Upper lobe of left lung (tissue), 6 donors: ENCODE measurements at places on chromosomes 13 and 19.

- no peak overlapping the region for H3K4me3 ChIP-seq
- H3K27ac ChIP-seq = no peak overlapping the region
- no peak for DNase-seq
- no peaks in the 10 kb centered on the region for H3K4me1 ChIP-seq
- no peaks in the 10 kb centered on the region for H3K36me3 ChIP-seq
- no peaks in the 10 kb centered on the region for H3K27me3 ChIP-seq
Observed at GRCh38 chr13:108407495-108407894, 138.0 kb downstream of the TNFSF13B start.

GRCh38 chr19:57825511-57825910, 4.6 kb upstream of the ZNF587B start:
- no peak for DNase-seq
- no peaks in the 10 kb centered on the region for H3K36me3 ChIP-seq
- H3K27me3 ChIP-seq = no peaks in the 10 kb centered on the region
- H3K4me3 ChIP-seq = no peak overlapping the region

DNA sequence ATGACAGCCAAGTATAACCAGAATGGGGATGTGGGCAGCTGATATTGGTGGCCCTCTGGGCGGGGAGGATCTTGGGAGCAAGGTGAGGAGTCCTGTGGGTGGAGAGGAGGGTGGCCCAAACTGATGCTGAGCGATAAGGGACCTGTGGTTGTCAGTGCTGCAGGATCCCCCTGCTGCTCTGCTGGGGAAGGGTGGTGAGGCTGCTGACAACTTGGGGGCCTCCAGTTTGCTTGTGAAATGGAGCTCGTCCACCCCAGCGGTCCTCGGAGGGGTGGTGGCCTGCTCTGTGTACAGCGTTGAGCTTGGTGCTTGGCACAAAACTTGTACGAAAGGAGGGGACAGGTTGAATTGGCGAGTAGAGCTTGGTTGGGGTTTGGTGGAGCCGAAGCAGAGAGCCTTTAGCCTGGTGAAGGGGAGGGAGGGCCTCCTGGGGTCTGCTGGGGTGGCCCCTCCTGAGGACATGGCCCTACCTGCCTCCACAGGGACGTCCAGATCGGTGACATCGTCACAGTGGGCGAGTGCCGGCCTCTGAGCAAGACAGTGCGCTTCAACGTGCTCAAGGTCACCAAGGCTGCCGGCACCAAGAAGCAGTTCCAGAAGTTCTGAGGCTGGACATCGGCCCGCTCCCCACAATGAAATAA, 2.9 kb downstream of the RPS11 start:
- peaks cover 31% of the 10 kb centered on the region for H3K36me3 ChIP-seq
- H3K27me3 ChIP-seq = no peaks in the 10 kb centered on the region
- peak overlapping the region; percentile 94 for H3K27ac ChIP-seq
- no peak for DNase-seq

DNA sequence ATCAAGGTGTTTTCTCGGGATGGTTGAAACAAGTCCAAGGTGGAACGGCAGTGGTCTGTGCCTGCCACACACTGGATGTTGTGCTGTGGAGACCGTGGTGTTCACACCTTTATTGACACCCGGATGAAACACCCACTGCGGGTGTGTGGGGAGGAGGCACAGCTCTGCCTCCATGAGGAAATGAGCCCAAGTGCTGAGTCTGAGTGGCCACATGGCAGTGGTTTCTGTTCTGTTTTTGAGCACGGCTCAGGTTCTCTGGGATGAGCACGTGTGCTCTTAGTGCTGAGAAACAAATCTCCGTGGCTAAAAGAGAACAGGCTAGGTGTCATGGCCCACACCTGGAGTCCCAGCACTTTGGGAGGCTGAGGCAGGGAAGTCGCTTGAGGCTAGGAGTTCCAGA, 29.5 kb downstream of the UPF1 start:
- no peaks in the 10 kb centered on the region for H3K27me3 ChIP-seq
- DNase-seq = no peak
- H3K36me3 ChIP-seq = peaks cover 77% of the 10 kb centered on the region
- no peak overlapping the region for H3K27ac ChIP-seq
- H3K4me1 ChIP-seq = peaks cover 9% of the 10 kb centered on the region

DNA sequence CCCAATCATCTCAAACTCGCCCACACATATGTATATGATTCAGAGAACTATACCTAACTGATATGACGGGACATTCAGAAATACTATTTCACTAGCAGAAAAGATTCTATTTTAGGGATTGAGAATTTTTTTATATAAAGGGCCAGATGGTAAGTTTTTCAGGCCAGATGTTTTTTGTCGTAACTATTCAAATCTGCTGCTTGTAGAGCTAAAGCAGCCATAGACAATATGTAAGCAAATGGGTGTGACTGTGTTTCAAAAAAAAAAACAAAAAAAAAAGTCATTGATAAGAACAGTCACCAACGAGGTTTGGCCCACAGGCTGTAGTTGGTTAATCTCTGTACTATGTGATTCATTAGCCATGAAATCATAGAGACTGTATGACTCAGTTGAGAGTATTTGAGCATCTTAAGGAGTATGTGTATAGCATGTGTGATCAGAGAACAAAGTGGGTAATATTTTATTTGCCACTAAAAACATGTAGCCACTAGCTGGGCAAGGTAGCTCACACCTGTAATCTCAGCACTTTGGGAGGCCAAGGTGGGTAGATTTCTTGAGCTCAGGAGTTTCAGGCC, 2724.7 kb downstream of the PCDH9 start:
- no peaks in the 10 kb centered on the region for H3K36me3 ChIP-seq
- no peaks in the 10 kb centered on the region for H3K27me3 ChIP-seq
- H3K27ac ChIP-seq = no peak overlapping the region

GRCh38 chr13:68988176-68988575, 1119.5 kb upstream of the ATXN8OS start:
- H3K27ac ChIP-seq = no peak overlapping the region
- no peak overlapping the region for H3K4me3 ChIP-seq
- no peaks in the 10 kb centered on the region for H3K4me1 ChIP-seq
- no peaks in the 10 kb centered on the region for H3K36me3 ChIP-seq
- H3K27me3 ChIP-seq = no peaks in the 10 kb centered on the region

- H3K36me3 ChIP-seq = peaks cover 31% of the 10 kb centered on the region
- H3K27ac ChIP-seq = no peak overlapping the region
- no peak for DNase-seq
- H3K4me1 ChIP-seq = no peaks in the 10 kb centered on the region
Observed at GRCh38 chr19:48379058-48379457, 12.3 kb downstream of the KDELR1 start.

- no peak overlapping the region for H3K27ac ChIP-seq
- no peak overlapping the region for H3K4me3 ChIP-seq
- H3K27me3 ChIP-seq = no peaks in the 10 kb centered on the region
- DNase-seq = no peak
- peaks cover 13% of the 10 kb centered on the region for H3K4me1 ChIP-seq
- no peaks in the 10 kb centered on the region for H3K36me3 ChIP-seq
Observed at GRCh38 chr13:113018676-113019465, 49.9 kb downstream of the MCF2L start.

GRCh38 chr19:6056801-6057650, 53.3 kb downstream of the RFX2 start:
- H3K36me3 ChIP-seq = no peaks in the 10 kb centered on the region
- H3K27ac ChIP-seq = peak overlapping the region; percentile 97
- H3K4me1 ChIP-seq = peaks cover 52% of the 10 kb centered on the region
- no peak overlapping the region for H3K4me3 ChIP-seq
- DNase-seq = no peak
- H3K27me3 ChIP-seq = no peaks in the 10 kb centered on the region

GRCh38 chr19:54262066-54262465, 5.0 kb upstream of the LILRB5 start:
- no peaks in the 10 kb centered on the region for H3K27me3 ChIP-seq
- H3K36me3 ChIP-seq = no peaks in the 10 kb centered on the region
- no peak overlapping the region for H3K27ac ChIP-seq
- no peak overlapping the region for H3K4me3 ChIP-seq
- DNase-seq = no peak
- no peaks in the 10 kb centered on the region for H3K4me1 ChIP-seq

GRCh38 chr13:91714855-91715254, 316.4 kb downstream of the GPC5 start:
- no peak for DNase-seq
- H3K4me3 ChIP-seq = no peak overlapping the region
- H3K27me3 ChIP-seq = no peaks in the 10 kb centered on the region
- H3K4me1 ChIP-seq = no peaks in the 10 kb centered on the region
- no peaks in the 10 kb centered on the region for H3K36me3 ChIP-seq
- H3K27ac ChIP-seq = no peak overlapping the region

- peaks cover 32% of the 10 kb centered on the region for H3K36me3 ChIP-seq
- DNase-seq = no peak
- no peak overlapping the region for H3K4me3 ChIP-seq
Observed at GRCh38 chr19:34686455-34686854, 9.0 kb downstream of the ZNF302 start.

- H3K4me1 ChIP-seq = no peaks in the 10 kb centered on the region
- no peaks in the 10 kb centered on the region for H3K36me3 ChIP-seq
- DNase-seq = no peak
- no peak overlapping the region for H3K27ac ChIP-seq
- H3K4me3 ChIP-seq = no peak overlapping the region
Observed at GRCh38 chr13:105167385-105167784, 1368.1 kb downstream of the EFNB2 start.

DNA sequence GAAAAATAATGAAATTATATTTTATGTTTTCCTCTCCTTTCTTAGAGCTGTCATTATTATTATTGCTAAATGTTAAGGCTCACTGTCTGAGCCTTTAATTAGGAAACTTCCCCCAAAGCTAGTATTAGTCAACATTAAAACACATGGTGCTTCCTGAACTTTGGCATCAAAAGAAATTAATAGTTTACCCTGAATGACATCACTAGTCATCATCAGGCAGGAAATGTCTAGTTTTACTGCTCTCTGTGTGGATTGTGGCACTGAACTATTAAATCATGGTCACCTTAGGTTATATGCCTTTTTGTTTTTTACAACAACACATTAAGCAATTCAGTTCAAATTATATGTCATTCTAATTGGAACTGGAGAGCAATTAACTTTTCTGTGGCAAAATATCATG, 595.5 kb downstream of the SLITRK1 start:
- no peak overlapping the region for H3K4me3 ChIP-seq
- H3K27me3 ChIP-seq = no peaks in the 10 kb centered on the region
- DNase-seq = no peak
- H3K4me1 ChIP-seq = no peaks in the 10 kb centered on the region
- no peaks in the 10 kb centered on the region for H3K36me3 ChIP-seq

DNA sequence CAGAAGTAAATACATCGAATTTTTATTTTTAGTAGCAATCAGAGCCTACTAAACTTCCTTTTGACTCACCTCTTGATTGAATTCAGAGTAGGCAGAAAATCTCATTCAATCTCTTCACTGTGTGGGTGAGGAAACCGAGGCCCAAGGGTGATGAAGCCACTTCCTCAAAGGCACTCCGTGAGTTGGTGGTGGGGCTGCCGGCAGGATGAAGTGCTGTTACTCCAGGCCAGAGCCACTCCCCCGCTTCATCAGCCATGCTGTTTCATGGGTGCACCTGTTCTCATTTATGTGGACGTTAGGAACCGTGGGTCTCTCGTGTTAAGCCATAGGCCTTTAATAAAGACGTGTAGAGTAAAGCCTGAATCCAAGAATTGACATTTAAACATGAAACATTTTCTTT, 13.2 kb downstream of the ING1 start:
- H3K36me3 ChIP-seq = no peaks in the 10 kb centered on the region
- H3K27me3 ChIP-seq = no peaks in the 10 kb centered on the region
- H3K27ac ChIP-seq = no peak overlapping the region
- H3K4me1 ChIP-seq = no peaks in the 10 kb centered on the region

GRCh38 chr13:76994281-76994680, 2.4 kb downstream of the CLN5 start:
- no peak overlapping the region for H3K4me3 ChIP-seq
- H3K27me3 ChIP-seq = no peaks in the 10 kb centered on the region
- peaks cover 24% of the 10 kb centered on the region for H3K4me1 ChIP-seq
- peaks cover 14% of the 10 kb centered on the region for H3K36me3 ChIP-seq
- H3K27ac ChIP-seq = no peak overlapping the region

- H3K4me1 ChIP-seq = peaks cover 56% of the 10 kb centered on the region
- no peaks in the 10 kb centered on the region for H3K27me3 ChIP-seq
- peak overlapping the region; percentile 84 for H3K4me3 ChIP-seq
- H3K27ac ChIP-seq = peak overlapping the region; percentile 97
- no peak for DNase-seq
Observed at GRCh38 chr13:79405501-79405830, 589 bp downstream of the RBM26 start.

DNA sequence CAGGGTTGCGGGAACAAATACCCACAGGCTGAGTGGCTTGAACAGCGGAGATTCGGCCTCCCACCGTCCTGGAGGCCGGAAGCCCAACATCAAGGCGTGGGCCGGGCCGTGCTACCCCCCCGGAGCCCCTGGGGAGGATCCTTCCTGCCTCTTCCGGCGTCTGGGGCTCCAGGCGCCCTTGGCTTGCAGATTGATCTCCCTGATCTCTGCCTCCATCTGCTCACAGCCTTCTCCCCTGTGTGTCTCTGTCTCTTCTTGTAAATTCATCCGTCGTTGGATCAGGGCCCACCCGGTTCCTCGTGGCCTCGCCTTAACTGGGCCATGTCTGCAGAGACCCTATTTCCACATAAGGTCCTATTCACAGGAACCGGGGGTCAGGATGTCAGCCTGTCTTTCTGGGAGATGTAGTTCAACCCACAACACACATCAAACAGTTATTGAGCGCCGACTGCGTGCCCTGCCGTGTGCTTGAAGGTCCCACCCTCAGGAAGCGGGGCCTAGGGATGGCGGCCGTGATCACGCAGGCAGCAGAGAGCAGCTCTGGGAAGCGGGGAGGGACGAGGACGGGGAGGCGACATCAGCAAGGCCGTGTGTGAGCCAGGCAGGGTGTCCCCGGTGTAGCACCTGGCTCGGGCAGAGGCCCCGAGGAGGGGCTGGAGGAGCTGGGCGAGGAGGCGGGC, 21.3 kb downstream of the HCN2 start:
- H3K27ac ChIP-seq = peak overlapping the region; percentile 85
- DNase-seq = peak; percentile 23
- no peaks in the 10 kb centered on the region for H3K27me3 ChIP-seq
- H3K4me1 ChIP-seq = peaks cover 39% of the 10 kb centered on the region

DNA sequence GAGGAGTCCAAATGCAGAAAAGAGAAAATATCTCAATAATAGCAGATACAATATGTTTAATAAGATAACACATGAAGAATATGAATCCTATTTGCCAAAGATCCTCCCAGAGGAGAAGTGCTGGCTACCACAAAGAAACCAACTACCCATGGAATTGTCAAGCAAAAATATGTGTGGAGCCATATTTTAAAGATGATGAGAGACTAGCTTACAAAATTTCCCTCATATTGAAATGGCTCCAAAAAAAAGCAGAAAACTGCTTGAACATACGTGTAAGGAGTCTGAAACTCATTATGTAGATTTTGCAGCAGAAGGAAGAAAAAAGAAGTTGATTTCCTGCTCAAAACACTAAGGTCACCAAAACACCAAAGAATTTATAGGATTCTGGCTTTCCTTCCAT, 94.2 kb downstream of the USP12 start:
- H3K4me1 ChIP-seq = peaks cover 9% of the 10 kb centered on the region
- H3K27ac ChIP-seq = no peak overlapping the region
- no peak for DNase-seq
- H3K36me3 ChIP-seq = no peaks in the 10 kb centered on the region

DNA sequence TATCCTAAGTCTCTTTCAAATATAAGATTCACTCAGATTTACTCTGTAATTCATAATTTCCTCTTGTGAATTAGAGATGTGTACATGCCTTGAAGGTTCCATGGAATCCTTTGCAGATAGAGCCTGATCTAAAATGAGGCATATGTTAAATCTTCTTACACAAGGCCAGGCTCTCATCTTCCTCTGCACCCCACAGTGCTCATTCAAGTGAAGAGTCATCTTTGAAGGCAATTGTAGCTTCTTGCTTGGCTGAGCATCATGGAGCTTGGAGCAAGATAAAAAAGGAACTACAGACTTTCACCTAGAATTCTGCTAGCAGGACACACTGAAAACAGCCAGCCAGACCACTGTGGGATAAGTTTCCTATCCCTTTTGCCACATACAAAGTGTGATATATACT, 566.4 kb downstream of the PCDH9 start:
- H3K27ac ChIP-seq = no peak overlapping the region
- DNase-seq = no peak
- H3K36me3 ChIP-seq = no peaks in the 10 kb centered on the region
- H3K27me3 ChIP-seq = no peaks in the 10 kb centered on the region
- no peaks in the 10 kb centered on the region for H3K4me1 ChIP-seq
